Activated CD8-positive, alpha-beta memory T cell treated with anti-CD3 and anti-CD28 coated beads for 1 hour (primary cell): ENCODE measurements at places on chromosomes 3 and 15.
A peak's percentile ranks its signal among the peaks of the same experiment; 100 is the strongest.

- no peak for DNase-seq
These were observed 39.0 kb downstream of the UNC13C start for GRCh38 chr15:54017251-54017650.

DNA sequence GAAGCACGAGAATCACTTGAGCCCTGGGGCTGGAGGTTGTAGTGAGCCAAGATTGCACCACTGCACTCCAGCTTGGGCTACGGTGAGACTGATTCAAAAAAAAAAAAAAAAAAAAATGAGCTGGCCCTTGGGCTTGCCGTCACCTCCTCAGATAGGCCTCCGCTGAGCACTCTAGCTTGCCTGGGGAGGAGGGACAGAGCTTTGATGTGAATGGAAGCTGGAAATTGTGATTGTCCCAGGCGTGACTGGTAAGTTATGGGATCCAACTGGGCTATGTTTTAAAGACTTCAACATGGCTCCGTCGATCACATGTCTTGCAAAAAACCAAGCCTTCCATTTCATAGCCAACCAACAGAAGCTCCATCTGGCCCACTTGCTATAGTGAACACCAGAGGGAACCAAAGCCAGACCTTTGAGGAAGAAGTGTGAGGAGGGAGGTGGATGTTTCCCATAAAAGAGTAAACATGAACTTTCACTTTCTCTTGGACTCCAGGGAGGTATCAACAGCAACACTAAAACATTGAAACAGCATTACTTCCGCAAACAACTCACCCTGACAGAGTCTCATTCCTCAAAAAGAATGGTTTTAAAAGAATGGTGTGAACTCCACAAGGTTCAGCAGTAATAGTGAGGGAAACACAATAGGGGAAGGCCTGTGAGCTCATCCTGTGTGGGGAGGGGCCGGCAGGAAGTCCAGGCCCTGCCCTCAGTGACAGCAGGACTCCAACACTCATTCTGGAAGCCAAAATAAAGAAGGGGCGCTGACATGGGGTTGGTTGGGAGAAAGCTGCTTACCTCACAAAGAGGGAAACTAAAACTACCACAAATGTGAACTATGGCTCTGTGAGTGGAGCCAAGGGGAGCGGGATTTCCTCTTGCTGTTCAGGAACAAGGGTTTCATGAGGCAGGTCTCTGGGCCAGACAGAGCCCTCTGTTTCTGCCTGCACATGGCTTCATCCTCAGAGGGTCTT is 59.2 kb upstream of the IL12A start:
- no peak for DNase-seq

DNA sequence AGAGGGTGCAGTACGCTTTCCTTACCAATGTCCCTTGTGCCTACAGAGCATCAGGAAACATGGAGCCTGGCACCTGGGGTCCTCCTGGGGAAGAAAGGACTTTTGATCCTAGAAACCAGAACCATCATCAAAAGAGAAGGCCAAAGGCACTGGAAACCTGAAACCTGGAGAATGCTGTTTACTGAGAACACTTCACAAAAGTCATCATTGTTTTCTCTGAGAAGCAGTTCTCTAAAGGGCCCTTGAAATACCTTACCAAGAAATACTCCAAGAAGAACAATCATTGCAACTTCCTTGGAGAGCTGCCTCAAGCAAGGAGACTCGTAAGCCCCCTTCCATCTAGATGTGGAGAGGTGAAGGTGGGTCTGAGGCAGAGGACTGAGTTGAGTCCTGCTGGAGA is 66.0 kb downstream of the TLE3 start:
- no peak for DNase-seq

DNA sequence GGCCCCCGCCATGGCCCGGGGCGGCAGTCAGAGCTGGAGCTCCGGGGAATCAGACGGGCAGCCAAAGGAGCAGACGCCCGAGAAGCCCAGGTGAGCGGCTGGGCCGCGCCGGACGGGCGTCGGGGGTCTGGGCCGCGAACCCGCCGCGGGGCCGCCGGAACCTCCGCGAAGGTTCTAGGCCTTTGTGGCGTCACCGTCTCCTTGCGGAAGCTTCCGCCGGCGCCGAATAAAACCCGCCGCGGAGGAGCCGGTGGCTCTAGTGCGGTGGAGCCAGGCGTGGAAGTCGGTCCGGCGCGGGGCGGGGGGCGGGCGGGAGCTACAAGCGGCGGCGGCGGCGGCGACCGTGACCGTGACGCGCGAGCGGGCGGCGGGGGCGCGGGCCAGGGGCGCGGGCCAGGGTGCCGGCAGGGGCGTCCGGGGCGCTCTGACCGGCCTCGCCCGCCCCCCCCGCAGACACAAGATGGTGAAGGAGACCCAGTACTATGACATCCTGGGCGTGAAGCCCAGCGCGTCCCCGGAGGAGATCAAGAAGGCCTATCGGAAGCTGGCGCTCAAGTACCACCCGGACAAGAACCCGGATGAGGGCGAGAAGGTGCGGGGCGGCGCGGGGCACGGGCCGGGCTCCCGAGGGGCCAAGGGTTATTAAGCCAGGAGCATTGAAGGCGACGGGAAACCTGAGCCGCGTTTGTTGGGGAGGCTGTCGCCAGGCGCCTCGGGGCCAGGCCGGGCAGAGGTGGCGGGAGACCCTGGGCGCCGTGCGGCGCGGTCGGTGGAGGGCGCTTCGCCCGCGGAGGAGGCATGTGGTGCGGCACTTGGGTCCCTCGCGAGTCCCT is at the start of gene DNAJA4:
Gene DNAJA4, plus strand, starts transcription at position 259 of the 833 bp plus-strand sequence. Its CDS starts 202 bp downstream, at position 461.
- peak; percentile 13 for DNase-seq

- no peak for DNase-seq
These were observed 262.2 kb downstream of the MAGI1 start for GRCh38 chr3:65776494-65776893.

DNA sequence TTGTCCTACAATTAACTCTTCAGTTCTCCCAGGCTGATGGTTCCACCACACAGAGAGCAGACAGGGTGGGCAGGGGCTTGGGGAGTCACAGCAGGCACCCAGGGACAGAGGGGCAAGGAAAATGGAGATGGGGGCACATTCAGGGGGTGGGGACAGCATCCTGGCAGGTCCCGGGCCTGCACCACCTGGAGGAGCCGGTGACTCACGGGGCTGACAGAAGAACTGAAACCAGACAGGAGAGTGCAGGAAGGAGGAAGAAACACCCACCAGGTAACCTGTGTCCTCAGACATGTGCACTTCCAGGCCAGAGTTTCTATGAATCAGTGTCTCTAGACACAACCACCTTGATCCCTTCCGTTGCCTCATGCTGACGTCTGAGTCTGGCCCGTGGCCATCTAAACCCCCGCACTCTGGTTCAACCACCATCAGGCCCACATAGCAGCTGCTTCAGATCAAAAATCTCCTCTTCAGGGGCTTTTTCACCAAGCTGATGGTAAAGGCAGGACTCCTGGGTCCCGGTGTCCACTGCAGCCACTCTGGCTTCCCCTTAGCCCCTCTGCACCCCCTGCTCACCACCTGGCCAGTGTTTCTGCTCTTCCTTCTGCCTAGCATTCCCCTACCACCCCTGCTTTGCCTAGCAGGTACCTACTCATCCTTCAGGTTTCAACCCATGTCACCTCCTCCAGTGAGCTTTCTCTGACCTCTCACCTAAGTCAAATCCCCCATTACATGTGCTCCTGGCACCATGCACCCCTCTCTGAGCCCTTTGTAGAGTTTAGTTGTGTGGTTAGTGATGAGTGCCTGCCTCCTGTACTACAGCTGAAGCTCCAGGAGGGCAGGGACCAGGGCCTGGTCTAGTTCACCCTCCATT is 16.5 kb upstream of the CYP11A1 start:
- DNase-seq = no peak

GRCh38 chr15:100849021-100849854 is 30.4 kb upstream of the ALDH1A3 start:
- peak; percentile 15 for DNase-seq

GRCh38 chr3:30075514-30075913 is 530.9 kb upstream of the TGFBR2 start:
- DNase-seq = no peak

DNA sequence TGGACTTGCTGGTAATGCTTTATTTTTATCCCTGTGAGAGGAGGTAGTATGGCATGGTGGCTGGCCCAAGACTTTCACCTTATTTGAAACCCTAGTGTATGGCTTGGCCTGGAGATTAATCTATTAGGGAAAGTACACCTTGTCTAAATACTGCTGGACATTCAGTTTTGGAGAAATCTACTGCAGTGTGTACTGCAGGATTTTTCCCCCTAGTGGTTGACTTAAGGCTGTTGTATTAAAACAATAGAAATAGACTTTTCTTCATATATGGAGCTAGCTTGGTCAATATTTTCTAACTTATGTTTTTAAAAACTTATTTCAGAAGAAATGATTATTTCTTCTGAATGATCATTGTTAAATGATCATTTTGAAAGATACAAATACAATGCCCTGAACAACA is 13.9 kb upstream of the SLITRK3 start:
- no peak for DNase-seq
